Stimulated activated CD4-positive, alpha-beta T cell treated with anti-CD3 and anti-CD28 coated beads, Interleukin-4, amount 100 ng/mL, for 1 hour (primary cell): ENCODE measurements at places on chromosomes 5 and 9.
A peak's percentile ranks its signal among the peaks of the same experiment; 100 is the strongest.

DNA sequence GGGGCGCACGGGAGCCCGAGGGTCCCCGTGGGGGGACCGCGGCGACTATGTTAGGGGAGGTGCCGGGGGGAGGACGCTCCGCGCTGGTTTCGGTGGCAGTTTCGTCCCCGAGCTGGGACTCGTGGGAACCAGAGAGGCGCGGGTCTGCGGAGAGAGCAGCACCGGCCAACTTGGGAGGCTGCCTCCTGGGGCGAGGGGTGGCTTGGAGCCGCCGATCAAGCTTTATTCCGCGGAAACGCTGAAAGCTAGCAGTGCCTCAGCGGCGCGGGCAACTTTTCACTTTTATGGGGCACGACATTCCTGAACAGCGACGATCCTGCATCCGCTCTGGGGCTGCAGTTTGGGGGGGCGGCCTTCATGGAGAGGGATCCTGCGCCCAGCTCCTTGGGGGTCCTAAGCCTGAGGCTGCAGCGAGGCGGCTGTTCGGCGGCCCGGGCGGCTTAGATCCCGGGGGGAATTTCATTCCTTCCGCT, 369 bp downstream of the OCLN start:
- DNase-seq, result peak; percentile 13

DNA sequence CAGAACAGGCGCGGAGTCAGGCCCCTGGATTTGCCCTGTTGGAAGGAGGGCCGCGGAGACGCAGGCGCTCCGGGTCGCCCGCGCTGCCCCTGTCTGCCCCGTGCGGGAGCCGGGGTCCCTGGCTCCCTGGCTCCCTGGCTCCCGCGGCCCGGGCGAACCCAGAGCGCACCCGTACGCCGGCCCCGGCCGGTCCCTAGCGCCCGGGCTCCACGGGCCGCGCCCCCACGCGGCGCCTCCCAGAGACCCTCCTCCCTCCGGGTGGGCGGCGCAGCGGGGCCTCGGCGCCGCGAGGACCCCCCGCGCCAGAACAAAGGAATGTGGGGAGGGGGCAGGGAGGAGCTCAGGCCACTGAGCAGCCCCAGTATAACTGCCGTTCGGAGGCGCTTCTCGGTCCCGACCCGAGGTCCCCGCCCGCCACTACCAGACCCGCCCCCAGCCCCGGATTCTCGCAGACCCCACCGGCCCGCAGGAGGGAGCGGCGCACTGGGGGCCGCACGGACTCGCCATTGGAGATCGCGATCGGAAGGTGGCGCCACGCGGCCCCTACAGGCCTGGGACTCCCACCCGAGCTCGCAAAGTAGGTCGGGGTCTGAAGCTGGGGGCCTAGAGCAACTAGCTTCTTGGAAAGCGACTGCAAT, 2.4 kb downstream of the NFIL3 start:
- peak; percentile 10 for DNase-seq

DNA sequence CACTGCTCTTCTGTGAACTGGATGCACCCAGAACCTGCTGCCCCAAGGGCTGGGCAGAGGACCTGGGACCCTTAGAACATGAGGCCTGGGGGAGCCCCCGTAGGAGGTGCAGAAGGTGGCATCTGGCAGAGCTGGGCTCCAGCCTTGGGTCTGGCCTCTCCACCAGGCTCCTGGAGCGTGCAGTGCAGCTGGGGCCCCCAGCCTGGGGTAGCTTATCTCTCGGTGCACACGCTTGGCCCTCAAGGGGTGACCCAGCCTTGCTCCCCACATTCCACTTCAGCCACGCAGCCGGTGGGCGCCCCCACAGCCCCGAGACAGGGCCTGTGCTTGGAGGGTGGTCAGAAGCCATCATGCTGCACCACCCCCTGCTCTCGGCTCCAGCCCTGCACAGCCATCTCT, 5.6 kb upstream of the NR5A1 start:
- DNase-seq, result no peak

DNA sequence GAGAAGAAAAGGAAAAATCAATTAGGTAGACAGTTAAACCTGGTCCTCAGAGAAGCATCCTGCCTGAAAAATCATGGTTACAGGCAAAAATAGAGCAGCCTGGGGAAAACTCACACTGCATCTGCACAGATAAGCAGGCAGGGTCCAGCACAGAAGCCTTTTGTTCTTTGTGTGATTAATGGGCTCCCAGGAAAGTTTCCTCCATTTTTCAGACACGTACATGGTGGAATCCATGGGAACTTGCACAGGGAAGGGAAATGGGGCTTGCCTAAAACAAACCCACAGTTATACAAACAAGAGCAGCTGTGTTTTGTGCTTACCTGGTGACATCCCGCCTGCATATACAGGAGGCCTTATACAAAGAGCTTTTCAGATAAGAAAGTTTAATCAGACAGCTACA, 243.9 kb upstream of the ATP10B start:
- no peak for DNase-seq

DNA sequence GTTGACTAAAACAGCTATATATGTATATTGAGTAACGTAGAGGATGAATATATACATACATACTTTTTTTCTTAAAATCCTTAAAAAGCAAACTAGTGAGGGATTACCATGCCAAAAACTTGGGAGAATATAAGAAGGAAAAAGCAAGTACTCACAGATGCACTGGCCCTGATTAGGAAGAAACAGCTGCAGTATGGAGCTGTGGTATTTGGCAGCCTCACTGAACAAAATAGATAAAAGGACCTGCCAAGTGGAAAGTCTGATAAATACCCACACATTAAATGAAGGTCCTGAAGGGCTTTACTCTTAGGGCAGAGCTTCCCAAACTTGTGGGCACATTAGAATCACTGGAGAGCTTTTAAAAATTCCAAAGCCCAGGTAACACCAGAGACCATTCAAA, 80.6 kb downstream of the FEM1C start:
- no peak for DNase-seq

GRCh38 chr5:73437777-73438644, 10.6 kb downstream of the FOXD1 start:
- no peak for DNase-seq

GRCh38 chr5:149044453-149045088, 18.3 kb downstream of the SH3TC2 start:
- DNase-seq, result no peak

GRCh38 chr5:15577132-15577531, 77.2 kb downstream of the FBXL7 start:
- DNase-seq, result no peak

DNA sequence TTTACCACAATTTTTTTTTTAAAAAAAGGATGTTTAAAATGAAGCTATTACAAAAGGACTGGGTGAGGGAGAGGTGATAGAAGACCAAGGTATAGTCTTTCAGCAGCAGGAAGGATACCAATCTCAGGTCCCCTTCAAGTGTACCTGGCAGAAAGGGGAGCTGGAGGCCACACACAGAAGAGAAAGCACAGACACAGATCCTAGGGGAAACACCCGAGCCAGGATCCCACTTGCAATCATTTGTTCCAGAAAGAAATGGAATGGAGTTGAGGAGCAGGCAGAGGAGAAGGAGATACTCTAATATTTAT, 5.6 kb downstream of the GNPDA1 start:
- no peak for DNase-seq

- DNase-seq, result no peak
Observed at GRCh38 chr5:53607886-53608285, 47.4 kb downstream of the NDUFS4 start.

- DNase-seq, result no peak
Observed at GRCh38 chr5:162496100-162496808, 428.7 kb downstream of the GABRG2 start.

- DNase-seq, result no peak
Observed at GRCh38 chr9:121298016-121298538, 30.1 kb downstream of the GSN start.

GRCh38 chr5:123802298-123802951, 290.4 kb downstream of the CSNK1G3 start:
- DNase-seq, result no peak

- no peak for DNase-seq
Observed at GRCh38 chr9:90846770-90847419, 45.3 kb downstream of the SYK start.

DNA sequence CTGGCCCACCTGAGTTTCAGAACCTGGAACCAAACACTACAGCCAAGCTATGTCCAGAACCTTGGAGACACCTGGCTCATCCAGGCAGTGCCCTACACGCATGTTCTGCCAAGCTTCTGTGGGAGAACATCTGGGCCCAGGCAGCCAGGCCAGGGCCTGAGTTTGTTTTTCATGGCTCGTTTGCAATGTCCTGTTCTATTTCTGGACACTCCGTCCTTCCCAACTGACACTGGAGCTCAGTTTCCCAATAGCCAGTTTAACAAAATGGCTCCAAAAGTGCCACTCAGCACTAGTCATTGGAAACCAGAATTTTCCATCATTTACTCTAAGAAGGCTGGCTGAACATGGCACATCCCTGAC, 38.6 kb downstream of the SH3RF2 start:
- DNase-seq, result no peak

DNA sequence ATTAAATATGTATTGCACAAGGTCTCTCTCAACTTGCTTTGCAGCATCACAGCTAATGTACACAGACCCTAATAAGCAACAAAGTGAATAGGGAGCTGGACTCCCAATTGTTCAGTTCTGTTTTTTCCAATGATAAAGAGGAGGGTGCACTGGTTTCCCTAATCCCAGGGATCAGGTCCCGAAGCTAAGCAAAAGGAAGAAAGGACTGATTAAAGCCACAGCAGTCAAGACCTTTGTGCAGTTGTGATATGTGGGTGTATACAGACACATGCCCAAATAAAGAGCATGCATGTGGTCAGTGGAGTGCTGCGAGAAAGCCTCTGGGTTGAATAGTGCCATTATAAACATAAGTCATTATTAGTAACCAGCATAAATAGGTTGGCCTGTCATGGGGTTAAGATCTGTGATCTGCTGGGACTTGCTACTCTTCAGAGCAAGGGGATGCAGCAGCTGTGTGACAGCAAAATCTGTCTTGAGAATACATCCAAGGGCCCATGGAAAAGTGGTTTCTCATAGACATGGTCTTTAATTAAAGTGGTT, 1863.1 kb upstream of the WWC1 start:
- DNase-seq, result no peak

DNA sequence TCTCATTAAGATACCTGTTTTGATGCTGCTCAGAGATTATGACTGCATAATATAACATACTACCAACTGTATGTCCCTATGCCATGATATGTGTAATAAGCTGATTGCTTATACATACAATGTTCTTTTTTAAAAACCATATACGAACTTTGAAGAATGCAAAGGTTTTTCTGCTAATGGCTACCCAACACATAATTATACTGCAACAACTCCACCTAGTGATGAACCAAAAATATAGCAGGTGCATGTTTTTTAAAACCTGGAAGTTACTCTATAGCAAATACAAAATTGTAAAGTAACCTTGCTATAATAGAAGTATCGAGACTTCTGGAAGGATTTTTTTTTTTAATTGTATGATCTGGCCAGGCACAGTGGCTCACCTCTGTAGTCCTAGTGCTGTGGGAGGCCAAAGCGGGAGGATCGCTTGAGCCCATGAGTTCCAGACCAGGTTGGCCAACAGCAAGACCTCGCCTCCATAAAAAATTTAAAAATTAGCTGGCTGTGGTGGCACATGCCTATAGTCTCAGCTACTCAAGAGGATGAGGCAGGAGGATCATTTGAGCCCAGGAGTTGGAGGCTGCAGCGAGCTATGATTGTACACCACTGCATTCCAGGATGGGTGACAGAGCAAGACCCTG, 49.1 kb downstream of the HOMER1 start:
- no peak for DNase-seq

- no peak for DNase-seq
Observed at GRCh38 chr9:2300325-2300724, 285.2 kb downstream of the SMARCA2 start.

DNA sequence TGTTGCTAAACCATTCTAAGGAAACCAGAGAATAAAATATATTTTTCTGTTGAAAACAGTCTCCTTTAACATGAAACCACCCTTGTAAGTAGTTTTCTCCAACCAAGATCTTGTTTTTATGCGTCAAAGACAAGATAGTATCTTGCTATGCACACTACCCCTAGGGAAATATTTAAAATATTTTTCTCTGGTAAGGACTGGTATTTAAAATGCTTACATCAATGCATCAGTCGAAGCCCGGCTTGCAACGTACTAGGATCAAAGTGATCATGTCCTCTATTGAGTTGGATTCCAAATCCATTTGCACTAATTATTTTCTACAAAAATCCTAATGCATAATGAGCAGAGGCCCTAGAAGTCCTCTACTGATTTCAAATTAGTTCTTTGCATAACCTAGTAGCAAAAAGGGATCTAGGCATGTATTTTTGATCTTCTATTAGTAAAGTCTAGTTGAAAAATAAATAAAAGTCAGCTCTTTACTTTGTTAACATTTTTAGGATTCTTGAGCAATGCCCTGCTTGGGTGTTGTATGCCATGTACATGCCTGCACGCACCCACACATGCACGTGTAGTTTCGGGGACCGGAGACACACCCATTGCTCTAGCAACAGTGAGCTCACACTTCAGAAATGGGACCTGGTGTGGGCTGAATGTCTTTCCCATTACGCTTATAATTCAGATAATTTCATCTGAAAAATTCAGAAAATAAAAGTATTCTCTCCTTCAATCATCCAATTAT, 165.0 kb upstream of the GPR151 start:
- DNase-seq, result no peak

GRCh38 chr9:91904588-91905236, 45.3 kb downstream of the ROR2 start:
- no peak for DNase-seq

DNA sequence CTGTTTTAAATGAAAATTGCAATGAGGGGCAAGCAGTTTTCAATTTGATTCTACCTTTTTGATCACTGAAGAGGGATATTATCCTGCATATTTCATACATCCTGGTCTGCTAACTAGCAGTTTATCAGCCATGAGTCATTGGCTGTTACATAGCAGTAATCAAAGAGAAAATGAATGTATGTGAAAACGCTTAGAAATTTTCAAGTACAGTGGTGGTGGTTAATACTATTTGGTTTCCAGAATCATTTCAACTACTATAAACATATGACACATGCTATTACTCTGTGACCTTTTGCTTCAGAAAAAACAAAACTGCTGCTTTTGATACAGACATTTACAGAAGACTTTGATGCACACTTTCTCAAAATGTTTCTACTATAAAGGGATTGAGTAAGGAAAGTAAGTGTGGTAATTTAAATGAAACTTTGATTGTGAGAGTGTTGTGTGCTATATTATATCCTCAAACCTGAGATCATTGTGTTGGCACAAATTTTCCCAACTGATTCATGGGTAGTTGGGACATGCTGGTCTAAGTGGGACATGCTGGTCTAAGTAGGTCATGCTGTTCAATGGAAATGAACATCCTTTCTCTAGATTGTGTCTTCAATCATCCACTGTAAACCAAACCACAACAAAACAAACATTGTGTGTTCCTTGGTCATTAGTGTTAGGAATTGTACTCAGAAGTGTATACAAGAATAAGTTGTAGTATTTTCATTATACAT, 5.1 kb downstream of the RNF14 start:
- DNase-seq, result no peak

DNA sequence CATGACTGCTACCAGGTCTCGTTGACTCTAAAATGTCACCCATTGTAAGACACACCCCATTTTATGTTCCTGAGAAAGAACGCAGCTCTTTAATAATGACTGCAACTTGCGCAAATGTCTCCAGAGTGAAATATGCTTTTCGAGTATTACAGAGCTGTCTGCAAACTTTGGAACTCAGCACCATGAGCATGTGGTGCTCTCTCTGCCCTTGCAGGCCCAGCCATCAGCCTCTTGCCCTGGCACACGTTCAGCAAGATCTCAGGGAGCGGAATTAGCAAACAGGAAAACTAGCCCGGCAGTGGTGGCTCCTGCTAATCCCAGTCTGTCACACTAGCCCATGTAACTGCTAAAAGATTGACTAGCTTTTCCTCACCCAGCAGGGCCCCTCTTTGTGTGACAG, 114.5 kb upstream of the SLC1A3 start:
- no peak for DNase-seq

GRCh38 chr5:120512068-120512467, 48.0 kb downstream of the PRR16 start:
- no peak for DNase-seq

- no peak for DNase-seq
Observed at GRCh38 chr9:134768332-134768708, 112.3 kb upstream of the FCN2 start.
